Dorsolateral prefrontal cortex (tissue), 122 donors: ENCODE measurements at places on chromosomes 4 and X.

DNA sequence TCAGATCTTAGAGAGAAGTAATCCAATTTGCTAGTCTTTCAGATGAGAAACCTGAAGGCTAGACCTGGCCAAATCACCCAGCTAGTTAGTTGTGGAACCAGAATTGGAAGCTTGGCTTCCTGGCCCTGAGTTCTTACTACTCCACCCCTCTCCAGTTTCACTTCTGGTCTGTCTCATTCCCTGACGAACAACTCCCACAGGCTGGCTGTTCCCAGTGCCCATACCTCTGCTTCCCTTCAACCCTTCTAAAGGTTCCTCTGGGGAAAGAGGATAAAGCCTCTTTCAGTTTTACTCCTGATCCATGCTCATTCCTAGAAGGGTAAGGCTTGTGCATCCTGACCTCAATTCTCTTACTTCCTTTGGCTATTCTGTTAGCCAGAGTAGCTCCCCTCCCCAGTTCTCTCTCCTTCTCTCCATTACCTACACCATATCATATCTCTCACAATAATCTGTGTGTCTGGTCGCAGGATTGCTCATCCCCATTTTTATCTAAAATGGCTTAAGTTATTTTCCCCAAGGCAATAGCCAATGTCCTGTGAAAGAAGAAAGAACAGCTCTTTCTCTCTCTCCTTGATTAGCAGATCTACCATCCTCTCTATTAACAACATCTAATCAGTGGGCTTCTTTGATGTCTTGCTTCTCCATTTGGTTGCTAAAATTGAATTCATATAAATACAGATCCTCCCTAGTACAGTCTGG, 155.0 kb upstream of the MAOA start:
- DNase-seq = no peak

DNA sequence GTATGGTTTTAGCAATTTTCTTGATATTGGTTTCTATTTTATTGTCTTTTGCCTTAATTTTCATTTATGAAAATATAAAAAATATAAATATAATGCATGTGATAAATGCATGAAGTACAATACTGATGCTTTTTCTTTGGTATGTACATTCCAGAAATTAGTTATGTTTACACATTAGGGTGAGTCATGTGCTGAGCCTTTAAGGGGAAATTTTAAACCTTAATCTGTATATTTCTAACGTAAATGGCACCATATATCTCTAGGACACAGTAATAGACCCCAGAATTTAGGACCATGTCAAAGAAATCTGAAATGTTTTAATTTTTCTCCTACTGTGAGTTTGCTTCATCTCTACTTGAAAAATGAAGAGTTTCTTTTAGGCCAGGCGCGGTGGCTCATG, 117.8 kb upstream of the SPRY1 start:
- no peak for DNase-seq

DNA sequence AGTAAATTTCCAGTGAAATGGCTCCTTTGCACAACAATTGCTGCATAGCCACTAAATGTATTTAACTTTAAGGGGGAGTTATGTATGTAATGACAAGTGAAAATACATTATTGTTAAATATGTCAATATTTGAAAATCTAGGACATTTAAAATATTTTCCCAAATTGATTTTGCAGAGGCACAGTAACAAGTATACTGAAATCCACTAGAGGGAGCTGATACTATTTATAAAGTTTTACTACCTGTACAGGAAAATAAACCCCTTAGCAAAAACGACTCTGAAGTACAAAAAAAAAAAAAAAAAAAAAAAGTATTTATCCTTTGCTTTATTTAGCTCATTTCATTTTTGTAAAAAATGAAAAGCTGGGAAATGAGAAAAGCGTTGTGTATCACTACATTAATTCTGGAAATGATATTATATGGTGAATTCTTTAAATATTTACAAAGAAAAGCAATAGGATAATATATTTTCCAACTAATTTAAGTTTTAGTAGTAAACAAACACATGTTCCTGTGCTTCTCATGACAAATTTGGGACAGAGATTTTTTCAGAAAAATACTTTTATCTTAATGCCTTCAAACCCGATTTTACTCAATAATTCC, 727.7 kb downstream of the DMD start:
- DNase-seq = no peak

DNA sequence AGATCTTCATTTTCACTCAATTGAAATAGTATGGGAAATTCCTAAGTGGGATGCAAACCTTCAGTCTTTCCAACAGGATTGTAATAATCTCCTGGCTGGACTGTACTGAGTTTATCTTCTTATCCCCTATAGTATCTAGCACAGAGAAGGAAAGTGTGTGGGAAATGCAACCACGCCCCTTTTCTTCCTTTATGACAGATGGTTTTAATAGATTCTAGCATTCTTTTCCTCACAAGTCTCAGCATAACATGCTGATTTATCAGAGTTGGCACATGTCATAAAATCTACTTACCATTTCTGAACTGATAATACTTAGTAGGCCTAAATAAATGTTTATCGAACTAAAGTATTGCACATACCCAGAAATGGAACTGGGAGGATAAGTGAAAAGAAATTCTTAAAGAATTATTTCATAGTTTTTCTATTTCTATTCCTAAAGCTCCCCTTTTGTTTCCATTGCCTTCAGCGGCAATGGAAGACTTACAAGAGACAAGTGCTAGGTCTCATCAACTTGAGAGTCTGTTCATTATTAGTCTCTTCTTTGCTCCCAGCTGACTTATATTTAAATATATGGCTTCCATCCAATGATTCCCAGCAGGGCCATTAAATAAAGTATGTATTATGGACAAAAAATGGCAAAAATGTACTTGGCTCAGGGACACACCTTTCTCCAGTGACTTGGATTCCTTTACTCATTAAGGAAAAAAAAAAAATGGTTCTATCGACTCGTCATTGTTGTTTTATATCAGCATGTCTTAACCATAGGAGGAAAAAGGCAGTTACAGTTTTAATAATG, 484.5 kb downstream of the IL1RAPL1 start:
- DNase-seq = no peak

GRCh38 chrX:103250977-103251376, 4.0 kb downstream of the TCEAL8 start:
- no peak for DNase-seq

DNA sequence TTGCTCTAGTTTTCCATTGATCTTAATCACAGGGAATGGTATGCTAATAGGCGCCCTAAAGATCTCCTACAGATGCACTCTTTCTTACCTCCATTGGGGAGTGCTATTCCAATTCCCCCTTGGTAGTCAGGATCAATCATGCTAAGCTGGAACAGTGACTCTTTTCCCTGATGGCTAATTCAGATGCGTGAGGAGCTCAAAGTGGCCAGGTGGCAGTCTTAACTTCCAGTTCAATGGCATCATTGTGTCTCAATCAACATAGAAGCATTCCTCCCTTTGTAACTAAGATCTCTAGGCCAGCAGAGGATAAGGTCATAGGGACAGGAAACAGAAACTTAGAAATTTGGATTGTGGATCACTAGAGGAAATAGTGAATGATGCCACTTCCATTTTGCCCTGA, 216.8 kb downstream of the GRID2 start:
- no peak for DNase-seq

- no peak for DNase-seq
Observed at GRCh38 chr4:6042293-6043063, 24.2 kb upstream of the C4orf50 start.

DNA sequence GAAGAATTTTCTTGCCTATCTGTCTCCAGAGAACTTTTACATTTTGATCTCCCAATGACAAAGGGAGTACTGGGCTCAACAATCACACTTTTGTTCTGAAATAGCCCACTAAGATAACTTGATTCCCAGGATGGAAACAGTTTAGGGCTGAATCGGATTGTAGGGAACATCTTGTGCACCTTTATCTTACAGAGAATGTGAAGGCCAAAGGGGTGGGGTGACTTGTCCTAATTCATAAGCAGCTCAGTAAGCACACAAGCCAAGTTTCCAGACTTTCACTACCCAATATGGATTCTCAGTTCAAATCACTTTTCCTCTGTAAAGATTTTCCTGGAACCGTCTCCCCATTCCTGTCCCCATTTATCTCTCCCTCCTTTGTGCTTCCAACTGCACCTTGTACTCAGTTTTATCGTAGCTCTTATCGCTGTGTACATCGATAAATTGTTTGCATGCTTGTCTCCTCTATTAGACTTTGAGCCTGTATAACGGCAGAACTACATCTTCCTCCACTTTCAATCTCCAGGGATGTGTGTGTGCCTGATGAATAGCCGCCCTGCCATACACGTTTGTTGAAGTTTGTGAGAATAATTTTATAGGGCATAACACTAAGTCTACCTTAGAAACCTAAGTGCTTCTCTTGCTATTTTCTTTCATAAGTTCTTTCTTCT, 77.4 kb downstream of the MBNL3 start:
- DNase-seq = no peak

GRCh38 chr4:152860046-152860445, 76.1 kb upstream of the FHDC1 start:
- no peak for DNase-seq

GRCh38 chr4:157550028-157550427, 329.5 kb downstream of the GRIA2 start:
- no peak for DNase-seq

DNA sequence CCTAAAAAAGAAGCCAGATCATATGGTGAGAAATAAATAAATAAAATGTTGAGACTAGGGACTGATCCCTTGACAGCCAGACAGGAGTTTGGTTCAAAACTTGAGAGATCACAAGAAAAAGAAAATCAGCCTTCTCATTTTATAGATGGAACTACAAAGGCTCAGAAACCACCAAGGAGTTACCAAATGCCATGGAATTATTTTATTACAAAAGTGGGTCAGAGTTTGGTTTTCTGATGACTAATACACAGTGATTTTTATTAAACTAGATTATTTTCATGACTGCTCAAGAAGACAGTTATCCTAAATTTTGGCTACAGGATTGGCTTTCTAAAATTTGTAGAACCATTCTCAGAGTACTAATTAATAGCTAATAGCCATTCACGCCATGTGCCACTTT, 6.2 kb downstream of the CXCL1 start:
- DNase-seq = no peak

DNA sequence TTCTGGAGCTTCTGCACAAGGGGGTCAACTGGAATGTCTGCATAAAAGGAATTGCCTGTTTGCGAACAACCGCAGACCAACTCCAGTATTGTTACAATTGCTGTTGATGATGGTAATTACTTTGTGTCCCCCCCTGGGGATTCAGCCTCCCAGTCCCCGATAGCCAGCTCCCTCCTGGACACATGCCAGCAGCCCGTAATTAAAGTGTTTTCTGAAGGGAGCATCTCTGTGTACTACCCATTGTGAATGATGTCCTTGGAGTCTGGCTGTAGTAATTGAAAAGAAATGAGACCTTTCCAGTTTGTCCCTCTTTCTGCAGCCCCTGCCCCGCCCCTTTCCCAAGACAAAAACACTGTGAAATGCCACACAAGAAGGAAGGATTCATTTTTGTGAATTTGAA, 377.1 kb upstream of the LCORL start:
- no peak for DNase-seq

DNA sequence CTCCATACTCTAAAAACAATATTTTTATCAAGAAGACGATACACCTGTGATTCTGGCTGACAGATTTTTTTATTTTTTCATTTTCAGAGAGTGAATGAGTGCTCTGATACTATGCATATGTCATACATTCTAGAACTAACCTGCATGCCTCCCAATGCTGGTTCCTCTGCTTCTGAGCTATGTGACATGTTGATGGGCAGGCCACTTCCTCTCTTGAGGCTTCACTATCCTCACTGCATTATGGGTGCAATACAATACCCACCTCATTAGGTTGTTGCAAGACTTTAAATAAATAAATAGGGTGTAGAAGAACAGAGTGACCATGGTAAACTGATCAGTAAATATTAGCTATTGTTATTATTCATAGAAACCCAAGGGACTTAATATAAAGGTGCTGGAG, 408.3 kb downstream of the HNRNPD start:
- DNase-seq = no peak

DNA sequence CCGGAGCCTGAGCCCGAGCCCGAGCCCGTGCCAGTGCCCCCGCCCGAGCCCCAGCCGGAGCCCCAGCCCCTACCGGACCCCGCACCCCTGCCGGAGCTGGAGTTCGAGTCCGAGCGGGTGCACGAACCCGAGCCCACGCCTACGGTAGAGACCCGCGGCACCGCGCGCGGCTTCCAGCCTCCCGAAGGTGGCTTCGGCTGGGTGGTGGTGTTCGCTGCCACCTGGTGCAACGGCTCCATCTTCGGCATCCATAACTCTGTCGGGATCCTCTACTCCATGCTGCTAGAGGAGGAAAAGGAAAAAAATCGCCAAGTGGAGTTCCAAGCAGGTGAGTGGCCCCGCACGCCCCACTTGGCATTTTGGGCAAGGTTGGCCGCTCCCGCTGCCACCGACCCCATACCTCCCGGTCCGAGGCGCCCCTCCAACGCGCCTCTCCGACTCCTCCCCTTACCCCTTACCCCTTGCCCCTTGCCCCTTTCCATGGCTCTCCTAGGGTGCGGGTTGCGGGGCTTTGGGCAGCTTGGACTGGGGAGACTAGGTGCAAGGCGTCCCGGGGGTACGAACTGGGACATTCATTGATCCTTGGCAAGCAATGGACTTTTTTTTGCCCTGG, 553 bp downstream of the SLC16A2 start:
- no peak for DNase-seq

DNA sequence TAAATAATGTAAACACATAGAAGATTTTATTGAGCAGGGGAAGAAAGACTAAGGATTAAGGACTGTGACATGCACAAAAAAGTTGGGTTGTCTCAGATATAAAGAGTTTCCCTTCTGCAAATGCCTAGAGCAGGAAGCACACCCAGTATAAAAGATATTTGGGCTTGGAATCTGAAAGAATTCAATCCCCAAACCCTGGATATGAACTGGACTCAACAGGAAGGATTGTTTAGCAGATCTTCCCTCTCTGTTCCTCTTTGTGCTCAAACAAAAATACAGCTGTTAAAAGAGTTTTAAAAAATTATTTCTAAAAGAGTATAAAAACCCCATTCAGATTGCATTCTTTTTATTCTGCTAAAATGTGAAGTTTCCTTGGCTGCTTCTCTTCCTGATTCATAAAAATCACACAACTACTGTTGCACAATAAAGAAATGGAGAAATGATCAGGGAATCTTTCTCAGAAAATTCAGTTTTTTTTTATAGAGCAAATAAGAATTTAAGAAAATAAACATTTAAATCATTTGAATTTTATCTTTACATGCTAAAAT, 71.4 kb downstream of the PDLIM5 start:
- no peak for DNase-seq

- no peak for DNase-seq
Observed at GRCh38 chr4:151573474-151573873, 164.5 kb downstream of the FHIP1A start.

DNA sequence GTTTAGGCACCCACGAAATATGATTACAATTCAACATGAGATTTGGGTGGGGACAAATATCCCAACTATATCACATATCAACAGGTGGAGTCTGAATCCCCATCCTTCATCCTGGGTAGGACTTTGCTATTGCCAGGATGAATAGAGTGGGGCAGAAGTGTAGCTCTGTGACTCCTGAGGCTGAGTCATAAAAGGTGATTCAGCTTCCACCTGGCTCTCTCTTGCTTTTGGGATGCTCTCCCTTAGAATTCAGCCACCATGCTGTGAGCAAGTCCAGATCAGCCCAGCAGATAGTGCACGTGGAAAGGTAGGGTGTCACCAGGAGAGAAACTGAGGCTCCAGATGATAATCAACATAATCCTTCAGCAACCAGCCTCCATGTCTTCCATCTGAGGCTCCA, 193.8 kb upstream of the BCOR start:
- no peak for DNase-seq

- DNase-seq = no peak
Observed at GRCh38 chr4:155497306-155497705, 120.5 kb upstream of the MAP9 start.
